ENCODE measurements at places on chromosomes 3 and 15.

- DNase-seq, result no peak
These were observed 474.7 kb upstream of the ALCAM start for GRCh38 chr3:104892044-104892443.

GRCh38 chr15:73028831-73029451, 23.3 kb upstream of the NEO1 start:
- DNase-seq, result no peak

DNA sequence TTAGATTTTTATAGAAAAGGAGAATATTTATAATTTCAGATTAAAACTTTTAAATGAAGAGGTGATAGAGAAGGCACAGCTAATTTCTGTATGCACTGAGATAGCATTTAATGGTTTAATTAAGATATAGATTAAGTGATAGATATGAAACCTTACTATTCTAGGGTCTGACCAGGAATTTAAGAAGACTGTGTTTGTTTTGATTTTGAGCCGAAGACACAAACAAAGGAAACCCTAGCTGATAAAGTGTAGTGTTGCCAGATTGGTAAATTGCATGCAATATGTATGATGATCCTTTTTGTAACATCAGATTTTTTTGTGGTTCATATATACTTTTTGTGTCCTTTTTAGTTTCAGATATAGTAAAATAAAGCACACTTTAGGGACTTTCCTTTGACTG, 141.8 kb downstream of the ZPLD1 start:
- DNase-seq, result no peak

- no peak for DNase-seq
These were observed 16.9 kb upstream of the SEMA4B start for GRCh38 chr15:90184119-90184785.

- no peak for DNase-seq
These were observed 32.2 kb upstream of the SEC22A start for GRCh38 chr3:123169492-123169929.

- DNase-seq, result no peak
These were observed 103.5 kb upstream of the SLC7A14 start for GRCh38 chr3:170689296-170689829.

All from activated CD4-positive, CD25-positive, alpha-beta regulatory T cell (primary cell).